ENCODE measurements at places on chromosomes 4 and X. TPM values are rescaled to one million over a fixed set of nuclear protein-coding genes. Genes with fewer than 3 reads are reported as not detected.

DNA sequence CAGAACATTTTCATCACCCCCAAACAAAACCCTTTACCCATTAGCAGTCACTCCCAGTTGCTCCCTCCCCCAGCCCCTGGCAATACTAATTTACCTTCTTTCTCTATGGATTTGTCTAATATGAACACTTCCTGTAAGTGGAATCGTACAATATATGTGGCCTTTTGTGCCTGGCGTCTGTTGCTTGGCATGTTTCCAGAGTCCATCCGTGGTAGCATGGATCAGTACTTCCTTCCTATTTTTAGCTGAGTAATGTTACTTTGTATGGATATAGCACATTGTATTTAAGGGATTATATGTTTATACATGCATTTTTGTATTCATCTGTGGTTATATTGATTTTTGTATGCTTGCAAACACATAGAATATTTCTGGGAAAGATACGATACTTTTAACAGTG is 48.2 kb downstream of the PPEF1 start:
- DNase-seq = no peak

- DNase-seq = no peak
Measured at GRCh38 chr4:166501941-166502382, 628.9 kb downstream of the TLL1 start.

- DNase-seq = no peak
Measured at GRCh38 chr4:81408341-81408740, 63.4 kb downstream of the RASGEF1B start.

- no peak for DNase-seq
Measured at GRCh38 chrX:153884136-153884535, 1.8 kb downstream of the L1CAM start.

DNA sequence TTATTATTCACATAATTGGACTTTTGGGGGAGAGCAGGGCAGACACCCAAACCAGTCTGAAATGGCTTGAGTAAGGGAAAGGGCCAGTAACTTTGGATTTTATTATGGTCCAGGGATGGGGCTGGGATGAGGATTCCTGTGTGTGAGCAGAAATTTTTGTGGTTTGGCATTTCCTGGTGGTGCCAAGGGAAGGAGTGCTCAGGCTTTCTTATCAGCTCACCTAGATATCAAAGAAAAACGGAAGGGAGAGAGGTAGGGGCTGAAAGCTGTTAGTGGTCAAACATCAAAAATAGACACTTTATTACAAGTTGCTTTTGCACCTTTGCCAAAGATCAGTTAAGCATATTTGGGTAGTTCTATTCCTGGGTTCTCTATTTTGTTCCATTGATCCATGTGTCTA is 128.5 kb upstream of the DIPK2B start:
- DNase-seq = peak; percentile 64

- DNase-seq = no peak
Measured at GRCh38 chr4:112557676-112558411, 41.9 kb upstream of the NEUROG2 start.

- no peak for DNase-seq
Measured at GRCh38 chr4:24877868-24878635, 34.8 kb downstream of the CCDC149 start.

GRCh38 chrX:121456315-121456714 is 408.9 kb downstream of the GLUD2 start:
- no peak for DNase-seq

DNA sequence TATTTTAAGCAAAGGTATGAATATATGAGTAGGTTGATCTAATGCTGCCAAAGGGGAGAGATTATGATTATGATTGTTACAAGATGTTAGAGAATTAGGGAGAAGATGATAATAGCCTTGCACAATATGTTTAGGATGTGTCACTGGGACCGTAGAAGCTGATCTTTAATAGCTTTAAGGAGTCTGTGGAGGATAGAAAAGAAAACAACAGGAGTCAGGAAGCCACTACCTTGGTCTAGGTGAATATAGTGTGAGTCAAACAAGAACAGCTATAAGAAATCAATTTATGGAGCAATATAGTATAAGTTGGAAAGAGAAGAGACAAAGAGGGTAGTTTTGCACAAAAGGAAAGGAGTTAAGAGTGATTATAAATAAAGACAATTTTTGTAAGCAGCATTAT is 232.7 kb downstream of the FSTL5 start:
- no peak for DNase-seq

GRCh38 chr4:152094970-152095700 is 334.3 kb upstream of the GATB start:
- peak; percentile 78 for DNase-seq

DNA sequence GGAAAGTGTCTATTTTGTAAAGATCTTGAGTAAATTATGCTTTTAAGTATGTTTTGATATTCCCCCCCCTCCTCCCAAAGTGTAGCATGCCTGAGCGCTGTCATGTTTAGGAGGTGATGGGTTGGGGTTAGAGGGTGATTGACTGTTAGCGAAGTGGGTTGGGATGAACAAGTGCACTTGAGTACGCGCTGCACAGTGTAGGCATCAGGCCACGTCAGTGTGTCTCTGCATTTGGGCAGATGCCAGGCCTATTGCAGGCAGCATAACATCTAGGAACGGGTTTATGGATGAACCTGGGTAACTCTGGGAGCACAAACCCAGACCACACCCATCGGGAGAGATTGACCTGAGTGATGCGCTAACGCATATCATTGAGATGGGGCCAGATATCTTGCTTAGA is 111.2 kb downstream of the TBL1X start:
- no peak for DNase-seq

DNA sequence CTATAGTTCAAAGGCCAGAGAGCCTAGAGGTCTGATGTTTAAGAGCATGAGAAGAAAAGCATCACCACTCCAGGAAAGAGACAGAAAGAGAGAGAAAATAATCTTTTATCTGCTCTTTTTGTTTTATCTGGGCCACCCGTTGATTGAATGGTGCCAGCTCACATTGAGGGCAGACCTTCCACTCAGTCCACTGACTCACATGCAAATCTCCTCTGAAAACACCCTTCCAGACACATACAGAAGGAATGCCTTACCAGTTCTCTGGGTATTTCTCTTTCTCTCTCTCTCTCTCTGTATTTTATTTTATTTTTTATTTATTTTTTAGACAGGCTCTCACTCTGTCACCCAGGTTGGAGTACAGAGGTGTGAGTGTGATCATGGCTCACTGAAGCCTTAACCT is 252.5 kb downstream of the DTHD1 start:
- DNase-seq = no peak

GRCh38 chr4:119139311-119139710 is 3.7 kb downstream of the MYOZ2 start:
- DNase-seq = no peak

GRCh38 chr4:75545526-75545925 is 10.3 kb upstream of the ODAPH start:
- peak; percentile 41 for DNase-seq

- no peak for DNase-seq
Measured at GRCh38 chr4:159012381-159012780, 90.5 kb upstream of the RAPGEF2 start.

DNA sequence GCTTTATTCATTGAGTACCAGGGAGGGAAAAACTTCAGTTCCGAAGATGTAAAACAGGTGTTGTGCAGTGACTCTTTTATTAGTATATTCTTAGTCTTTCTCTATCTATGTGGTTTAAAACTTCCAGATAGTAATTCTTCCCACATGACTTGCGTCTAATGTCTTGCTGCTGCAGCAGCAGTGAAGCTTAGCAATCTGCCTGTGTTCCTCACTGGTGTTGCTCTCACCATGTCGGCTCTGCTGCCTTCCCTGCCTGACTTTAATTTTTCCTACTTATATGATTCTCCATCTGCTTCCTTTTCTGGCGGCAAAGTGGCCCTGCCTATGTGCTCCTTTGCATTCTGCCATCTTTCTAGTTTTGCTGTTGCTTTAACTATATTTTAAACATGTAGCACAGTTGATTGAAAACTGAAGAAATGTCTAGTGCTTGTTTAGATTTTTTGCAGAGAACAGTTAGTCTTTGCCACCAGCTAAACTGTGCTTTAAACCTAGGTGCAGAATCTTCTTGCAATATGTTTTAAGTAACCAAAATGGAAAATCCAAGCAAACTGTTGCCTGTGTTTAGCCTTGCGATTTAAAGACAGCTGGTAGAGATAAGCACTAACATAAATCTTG is 1934.2 kb upstream of the IGFBP7 start:
- no peak for DNase-seq

DNA sequence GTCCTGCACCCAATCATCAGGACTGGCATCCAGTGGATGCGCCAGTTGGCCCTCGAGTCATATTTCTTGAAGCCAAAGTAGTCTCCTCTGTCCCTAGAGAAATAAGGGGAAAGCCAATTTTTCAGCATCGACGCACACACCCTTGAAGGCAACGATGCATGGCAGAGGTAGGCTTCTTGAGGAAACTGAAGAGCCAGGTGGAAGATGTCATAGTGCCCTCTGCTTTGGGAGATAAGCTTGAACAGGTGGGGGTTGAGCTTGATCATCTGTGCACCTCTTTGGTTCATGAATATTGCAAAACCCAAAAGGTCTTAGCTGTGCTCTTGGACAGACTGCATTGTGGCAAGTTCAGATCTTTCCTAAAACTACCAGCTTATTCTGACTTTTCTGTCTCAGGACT is 34.6 kb upstream of the WDR1 start:
- DNase-seq = no peak

- peak; percentile 96 for DNase-seq
Measured at GRCh38 chr4:121823505-121824170, at the start of gene CCNA2. TSS of gene CCNA2 (minus strand) at chr4:121823883. CDS start at chr4:121823628, 255 bp downstream.

DNA sequence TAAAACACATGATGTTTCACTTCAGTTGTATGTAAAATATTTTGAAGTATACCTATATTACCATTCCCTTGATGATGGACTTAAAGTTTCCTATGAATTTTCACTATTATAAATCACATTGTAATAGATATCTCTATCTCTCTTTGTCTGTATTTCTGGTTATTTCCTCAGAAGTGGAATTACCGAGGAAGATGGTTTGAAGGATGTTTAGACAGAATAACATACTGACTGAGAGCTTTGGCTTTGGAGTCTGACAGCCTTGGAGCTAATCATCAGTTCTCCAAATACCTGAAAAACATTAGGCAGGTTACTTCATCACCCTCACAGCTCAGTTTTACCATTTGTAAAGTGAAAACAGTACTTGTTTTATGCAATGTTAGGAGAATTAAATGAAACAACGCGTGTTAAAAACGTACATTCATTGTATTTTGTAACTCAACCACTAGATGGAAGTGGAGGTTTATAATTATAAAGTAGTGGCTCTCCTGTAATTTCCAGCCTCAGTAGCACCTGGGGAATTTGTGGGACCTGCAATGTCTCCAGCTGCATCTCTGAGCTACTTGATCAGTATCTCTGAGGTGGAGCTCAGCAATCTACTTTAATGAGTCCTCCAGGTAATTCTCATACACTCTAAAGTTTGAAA is 14.3 kb downstream of the JCHAIN start:
- peak; percentile 28 for DNase-seq

- DNase-seq = no peak
Measured at GRCh38 chrX:105876658-105877057, 54.3 kb downstream of the NRK start.

GRCh38 chr4:110902500-110902899 is 279.6 kb upstream of the PITX2 start:
- no peak for DNase-seq

GRCh38 chr4:150130933-150131332 is 52.7 kb downstream of the DCLK2 start:
- peak; percentile 61 for DNase-seq

DNA sequence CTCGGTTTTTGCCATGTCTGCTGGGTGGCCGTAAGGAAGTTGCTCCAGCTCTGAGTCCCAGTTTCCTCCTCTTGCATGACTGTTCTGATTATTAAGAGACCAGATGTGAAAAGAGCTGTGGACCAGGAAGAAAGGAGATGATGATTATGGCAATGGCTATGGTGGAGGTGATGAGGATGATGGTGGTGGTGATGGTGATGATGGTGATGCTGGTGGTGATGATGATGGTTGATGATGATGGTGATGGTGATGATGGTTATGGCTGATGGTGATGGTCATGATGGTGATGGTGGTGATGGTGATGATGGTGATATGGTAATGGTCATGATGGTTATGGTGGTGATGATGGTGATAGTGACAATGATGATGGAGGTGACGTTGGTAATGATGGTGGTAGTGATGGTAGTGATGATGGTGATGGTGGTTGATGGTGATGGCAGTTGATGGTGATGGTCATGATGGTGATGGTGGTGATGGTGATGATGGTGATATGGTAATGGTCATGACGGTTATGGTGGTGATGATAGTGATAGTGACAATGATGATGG is 107.8 kb upstream of the NKX1-1 start:
- DNase-seq = no peak

- peak; percentile 31 for DNase-seq
Measured at GRCh38 chr4:75598390-75598789, 31.9 kb downstream of the CDKL2 start.

GRCh38 chr4:125703443-125703842 is 388.7 kb downstream of the FAT4 start:
- DNase-seq = peak; percentile 37

- DNase-seq = no peak
Measured at GRCh38 chr4:172543249-172543648, 625.4 kb upstream of the GALNT7 start.

GRCh38 chrX:150887906-150888465 is 10.5 kb downstream of the CD99L2 start:
- peak; percentile 45 for DNase-seq

GRCh38 chr4:118340109-118340508 is 12.7 kb downstream of the PRSS12 start:
- DNase-seq = no peak

DNA sequence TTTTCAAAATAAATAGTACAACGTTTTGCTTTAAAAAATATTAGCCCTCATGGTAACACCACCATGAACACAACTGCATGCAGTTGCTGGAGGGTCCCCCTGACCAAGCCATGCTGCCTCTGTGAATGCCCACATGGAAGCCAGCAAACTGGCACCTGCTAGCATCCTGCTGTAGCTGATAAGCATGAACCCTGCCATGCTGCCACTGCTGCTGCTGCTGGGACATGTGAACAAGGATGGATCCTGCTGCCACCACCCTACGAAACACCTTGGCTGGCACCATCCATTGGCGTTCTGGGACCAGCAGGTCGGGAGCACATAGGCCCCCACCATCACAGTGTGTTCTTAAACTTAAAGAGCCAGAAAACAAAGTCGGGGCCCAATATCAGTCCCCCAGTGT is 83.9 kb downstream of the SATL1 start:
- no peak for DNase-seq

The RASGEF1B gene
- not detected for total RNA-seq

The CCNB3 gene
- total RNA-seq = 0.48 TPM

The OTC gene
- total RNA-seq = not detected

The NPY2R gene
- not detected for total RNA-seq

The H2BW1 gene
- not detected for total RNA-seq

The PTCHD1 gene
- total RNA-seq = under 0.01 TPM

The FAM241A gene
- total RNA-seq = 3.0 TPM

The EPGN gene
- total RNA-seq = 0.59 TPM

The CFI gene
- 1.1 TPM for total RNA-seq

The GPAT3 gene
- 24.5 TPM for total RNA-seq

The SRD5A3 gene
- 16.0 TPM for total RNA-seq

The GYPE gene
- total RNA-seq = not detected

The LAS1L gene
- 39.9 TPM for total RNA-seq

The EXOC1L gene
- total RNA-seq = not detected

The GASK1B gene
- 1.2 TPM for total RNA-seq

The RLIM gene
- 57.2 TPM for total RNA-seq

The PLP2 gene
- total RNA-seq = 333 TPM

Measured in RPMI7951 (cell line).